Stimulated activated CD4-positive, alpha-beta T cell treated with anti-CD3 and anti-CD28 coated beads, Interleukin-4, amount 100 ng/mL, for 48 hours (primary cell): ENCODE measurements at places on chromosomes 12 and 14.
A peak's percentile ranks its signal among the peaks of the same experiment; 100 is the strongest.

GRCh38 chr12:128863957-128864356 is 10.7 kb downstream of the GLT1D1 start:
- DNase-seq: no peak

GRCh38 chr14:40347675-40348074 is 915.4 kb upstream of the FBXO33 start:
- no peak for DNase-seq

DNA sequence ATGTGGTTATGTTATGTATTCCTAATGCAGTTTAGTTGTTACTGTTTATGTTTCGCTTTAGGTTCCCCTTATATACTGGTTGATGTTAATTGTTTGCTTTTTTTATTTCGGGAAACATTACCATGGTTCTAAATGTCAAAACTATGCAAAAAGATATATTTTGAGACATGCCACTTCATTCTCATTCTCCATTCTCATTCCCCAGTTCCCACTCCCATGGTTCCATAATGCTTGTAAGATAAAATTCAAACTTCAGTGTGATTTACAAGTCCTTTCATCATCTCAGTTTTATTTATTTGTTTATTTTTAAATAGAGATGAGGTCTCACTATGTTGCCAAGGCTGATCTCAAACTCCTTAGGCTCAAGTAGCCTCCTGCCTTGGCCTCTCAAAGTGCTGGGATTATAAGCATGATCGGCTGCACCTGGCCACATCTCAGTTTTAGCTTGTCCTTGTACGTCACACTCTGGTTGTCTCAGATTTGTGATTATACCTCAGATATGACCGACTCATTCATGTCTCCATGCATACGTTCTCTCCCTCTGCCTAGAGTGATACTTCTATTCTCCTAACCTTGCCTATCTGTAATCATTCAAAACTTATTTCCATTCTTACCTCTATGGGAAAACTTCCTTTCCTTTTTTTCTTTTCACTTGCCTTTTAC is 407.8 kb upstream of the RGS6 start:
- DNase-seq: no peak

DNA sequence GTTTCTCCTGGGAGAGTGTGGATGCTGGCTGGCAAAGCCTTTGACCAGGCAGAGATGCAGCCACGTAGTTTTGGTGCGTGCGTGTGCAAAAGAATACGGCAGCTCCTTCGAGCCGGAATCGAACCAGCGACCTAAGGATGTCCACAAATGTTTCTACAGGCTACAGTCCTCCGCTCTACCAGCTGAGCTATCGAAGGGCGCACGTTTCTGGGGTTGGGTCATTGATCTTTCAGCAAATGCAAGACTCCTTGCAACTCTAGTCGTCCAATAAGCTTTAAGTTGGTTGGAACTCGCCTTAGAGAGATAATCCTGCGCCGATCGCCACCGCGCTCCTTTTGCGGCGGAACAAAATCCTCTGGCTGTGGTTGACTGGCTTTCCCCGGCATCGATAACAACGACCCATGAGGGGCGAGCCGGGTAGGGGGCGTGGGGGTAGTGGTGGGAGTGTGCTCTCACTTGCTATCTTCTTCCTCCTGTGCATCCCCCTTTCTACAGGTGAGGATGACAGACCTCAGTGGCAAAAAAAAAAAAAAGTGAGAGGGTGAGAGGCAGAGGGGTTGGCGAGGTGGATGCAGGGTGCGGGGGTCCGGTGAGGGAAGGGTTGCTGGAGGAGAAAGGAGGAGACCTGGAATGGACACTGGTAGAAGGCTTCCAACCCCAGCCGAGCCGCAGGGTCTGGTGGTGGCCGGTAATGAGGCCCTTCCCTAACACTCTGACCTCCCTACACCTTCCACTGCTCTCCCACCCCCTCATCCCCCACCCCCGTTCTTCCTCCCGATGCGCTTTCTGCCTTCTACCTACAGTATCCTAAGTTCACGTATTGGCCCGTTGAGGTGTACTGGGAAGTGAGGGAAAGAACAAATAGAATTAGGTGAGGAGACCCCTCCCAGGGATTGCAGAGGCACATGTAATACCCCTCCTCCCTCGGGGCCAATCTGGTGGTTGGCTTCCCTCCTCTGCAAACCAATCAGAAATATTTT is 11.8 kb upstream of the OR6S1 start:
- peak; percentile 54 for DNase-seq

DNA sequence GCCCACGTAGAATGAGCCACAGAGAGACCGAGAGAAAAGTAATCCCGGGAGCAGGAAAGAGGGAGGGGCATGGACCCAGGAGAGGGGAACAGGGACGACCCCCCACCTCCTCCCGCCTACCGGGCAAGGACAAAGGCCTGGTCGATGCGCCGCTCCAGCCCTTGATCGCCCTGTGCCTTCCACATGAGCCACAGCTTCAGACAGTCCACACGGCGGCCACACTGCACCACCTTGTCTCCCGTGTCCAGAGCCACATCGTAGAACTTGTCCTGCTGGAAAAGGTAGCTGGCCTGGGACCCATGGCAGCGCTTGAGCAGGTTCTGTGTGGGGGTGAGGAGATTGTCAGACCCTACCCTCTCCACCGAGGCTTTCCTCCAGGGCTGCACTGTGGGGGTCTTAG is 20.5 kb upstream of the ZNF740 start:
- DNase-seq: no peak

GRCh38 chr14:47009615-47010014 is 358.0 kb upstream of the RPL10L start:
- DNase-seq: no peak

DNA sequence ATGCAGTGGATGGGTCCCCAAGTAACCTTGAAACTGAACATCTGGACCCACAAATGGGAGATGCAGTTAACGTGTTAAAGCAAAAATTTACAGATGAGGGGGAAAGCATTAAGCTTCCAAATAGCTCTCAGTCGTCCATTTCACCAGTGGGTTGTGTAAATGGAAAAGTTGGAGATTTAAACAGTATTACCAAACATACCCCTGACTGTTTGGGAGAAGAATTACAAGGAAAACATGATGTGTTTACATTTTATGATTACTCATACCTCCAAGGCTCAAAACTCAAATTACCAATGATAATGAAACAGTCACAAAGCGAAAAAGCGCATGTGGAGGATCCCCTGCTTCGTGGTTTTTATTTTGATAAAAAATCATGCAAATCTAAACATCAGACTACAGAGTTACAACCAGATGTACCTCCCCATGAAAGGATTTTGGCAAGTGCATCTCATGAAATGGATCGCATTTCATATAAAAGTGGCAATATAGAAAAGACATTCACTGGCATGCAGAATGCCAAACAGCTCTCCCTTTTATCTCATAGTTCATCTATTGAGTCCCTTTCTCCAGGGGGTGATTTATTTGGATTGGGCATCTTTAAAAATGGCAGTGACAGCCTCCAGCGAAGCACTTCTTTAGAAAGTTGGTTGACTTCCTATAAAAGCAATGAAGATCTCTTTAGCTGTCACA is 116.6 kb upstream of the NPAS3 start:
- DNase-seq: no peak

DNA sequence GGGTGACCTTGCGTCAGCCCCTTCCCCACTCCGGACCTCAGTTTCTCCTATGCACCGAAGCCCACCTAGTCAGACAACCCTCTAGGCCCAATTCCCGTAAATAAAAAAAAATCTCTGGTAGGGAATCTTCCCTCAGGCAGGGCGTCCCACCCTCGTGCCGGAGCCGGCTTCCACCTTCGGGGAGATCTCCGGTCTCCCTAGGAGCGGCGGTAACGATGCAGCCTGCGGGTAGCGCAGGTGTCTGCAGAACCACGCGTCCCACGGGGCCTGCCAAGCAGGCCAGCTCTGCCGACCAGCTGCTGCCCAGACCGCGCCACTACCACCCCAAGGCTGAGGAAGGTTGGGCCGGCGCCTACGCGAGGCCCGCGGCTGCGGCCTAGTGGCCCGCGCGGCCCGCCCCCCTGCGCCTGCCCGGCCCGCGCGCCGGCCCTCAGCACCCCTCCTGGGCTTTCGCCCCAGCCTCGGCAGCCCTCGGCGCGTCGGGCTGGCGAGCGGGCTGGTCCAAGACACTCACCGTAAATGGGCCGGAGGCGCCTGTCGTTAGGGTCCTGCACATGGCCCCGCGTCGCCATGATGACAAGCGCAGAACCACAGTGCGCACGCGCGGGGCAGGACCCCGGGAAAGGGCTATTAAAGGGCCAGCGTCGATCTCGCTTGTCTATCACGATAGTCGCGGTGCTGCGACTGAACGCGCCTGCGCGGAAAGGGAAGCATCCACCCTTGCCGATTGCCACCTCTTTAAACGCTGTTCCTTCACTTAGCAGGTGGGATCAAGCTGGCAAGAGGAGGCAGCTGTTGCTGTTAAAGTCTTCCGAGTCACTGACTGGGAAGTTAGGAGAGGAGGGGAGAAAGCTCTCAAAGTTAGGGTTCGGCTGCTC is at the start of gene NAA25:
Gene NAA25, minus strand, starts transcription at position 582 of the 878 bp plus-strand sequence. Its CDS starts 10 bp downstream, at position 572.
- DNase-seq: peak; percentile 82

DNA sequence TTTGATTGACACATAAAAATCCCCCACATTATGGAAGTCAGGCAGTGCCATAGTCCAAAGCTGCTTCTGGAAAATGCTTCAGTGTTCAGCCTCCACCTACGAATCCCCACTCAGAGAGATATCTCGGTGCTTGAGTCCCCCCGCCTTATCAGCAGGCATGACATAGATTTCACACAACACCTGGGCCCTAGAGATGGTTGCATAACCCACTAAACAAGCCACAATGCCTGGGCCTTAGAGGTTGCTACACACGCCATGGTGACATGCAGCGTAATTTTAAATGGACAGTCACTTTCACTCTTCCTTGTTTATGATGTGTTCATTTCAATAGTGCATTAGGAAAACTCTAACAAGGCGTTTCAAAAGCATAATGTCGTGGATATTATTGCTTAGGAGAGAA is 38.0 kb downstream of the CCDC60 start:
- DNase-seq: no peak

DNA sequence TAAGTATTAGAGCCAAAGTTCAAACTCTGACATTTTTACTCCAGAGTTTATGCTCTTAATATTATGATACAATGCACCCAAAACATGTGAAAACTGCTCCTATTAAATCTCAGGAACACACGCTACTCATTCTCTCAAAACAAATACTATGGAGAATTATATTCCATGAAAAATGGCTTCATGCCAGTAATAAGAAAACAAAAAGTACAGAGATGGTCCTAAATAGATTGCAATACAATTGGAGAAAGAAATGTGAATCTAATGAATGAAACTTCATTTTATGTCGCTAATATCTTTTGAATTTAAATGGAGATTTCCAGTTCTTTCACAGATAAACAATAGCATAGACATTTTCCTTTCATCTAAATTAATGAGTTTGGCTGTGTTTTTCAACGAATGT is 384.3 kb downstream of the ADAMTS20 start:
- no peak for DNase-seq

DNA sequence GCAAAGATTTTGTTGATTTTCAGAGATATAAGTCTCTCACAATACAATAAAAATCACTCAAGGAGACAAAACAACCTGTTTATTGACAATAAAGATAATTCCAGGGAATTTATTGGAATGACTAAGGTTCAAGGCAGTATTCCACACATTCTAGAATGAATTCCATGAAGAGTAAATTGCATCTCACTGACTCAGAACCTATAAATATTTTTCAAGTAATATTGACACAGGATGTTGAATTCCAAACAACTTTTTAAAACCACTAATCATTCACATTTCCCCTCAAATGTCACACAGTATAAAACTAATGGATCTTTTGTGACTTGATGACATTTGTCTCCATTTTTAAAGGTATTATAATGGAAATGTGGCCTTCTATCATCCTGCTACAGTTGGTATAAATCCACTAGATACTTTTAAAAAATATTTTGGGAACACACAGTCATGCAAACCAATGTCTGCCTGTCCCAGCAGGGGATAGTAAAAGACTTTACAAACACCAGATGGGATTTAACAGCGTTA is 42.1 kb upstream of the LGR5 start:
- DNase-seq: no peak
